ENCODE measurements at places on chromosomes 16 and 17.

DNA sequence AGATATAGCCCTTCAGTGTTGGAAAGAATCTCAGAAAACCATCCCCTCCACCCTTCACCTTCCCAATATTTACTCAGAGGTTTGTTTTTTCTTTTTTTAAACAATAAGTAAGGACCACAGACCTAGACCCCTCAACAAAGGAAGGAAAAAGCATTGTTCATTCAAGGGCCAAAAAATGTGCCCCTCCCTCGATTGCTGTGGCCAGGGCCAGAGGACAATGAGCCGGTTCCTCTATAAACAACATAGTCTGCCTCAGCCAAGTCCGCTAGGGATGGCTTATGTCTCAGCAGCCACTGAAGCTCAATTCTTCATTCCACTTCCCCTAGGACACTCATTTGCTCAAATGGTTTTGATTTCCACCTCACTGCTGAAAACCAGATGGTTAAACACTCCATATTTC is 24.0 kb downstream of the TRIM16 start:
- no peak for DNase-seq

DNA sequence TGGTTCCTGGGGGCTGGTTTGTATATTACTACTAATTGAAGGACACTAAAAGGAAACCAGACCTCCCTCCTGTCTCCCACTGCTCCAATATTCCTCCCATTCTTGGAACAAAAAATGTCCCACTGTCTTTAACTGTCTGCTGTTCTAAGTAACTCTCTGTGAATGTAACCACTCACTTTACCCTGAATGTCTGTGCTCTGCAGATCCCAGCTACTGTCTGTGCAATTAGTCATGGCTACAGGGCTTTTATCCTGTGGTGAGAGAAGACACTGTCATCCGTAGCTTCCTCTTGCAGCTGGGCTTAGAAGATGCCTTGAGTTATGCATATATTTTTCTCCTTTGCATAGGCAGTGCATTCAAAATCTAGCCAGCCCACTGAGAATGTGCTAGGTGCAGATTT is 853.8 kb downstream of the CDH8 start:
- no peak for DNase-seq

GRCh38 chr17:81453076-81453475 is 57.8 kb downstream of the BAHCC1 start:
- no peak for DNase-seq

- no peak for DNase-seq
Observed at GRCh38 chr16:73499276-73499675, 451.3 kb upstream of the ZFHX3 start.

- no peak for DNase-seq
Observed at GRCh38 chr16:9192746-9193145, 101.3 kb downstream of the HAPSTR1 start.

DNA sequence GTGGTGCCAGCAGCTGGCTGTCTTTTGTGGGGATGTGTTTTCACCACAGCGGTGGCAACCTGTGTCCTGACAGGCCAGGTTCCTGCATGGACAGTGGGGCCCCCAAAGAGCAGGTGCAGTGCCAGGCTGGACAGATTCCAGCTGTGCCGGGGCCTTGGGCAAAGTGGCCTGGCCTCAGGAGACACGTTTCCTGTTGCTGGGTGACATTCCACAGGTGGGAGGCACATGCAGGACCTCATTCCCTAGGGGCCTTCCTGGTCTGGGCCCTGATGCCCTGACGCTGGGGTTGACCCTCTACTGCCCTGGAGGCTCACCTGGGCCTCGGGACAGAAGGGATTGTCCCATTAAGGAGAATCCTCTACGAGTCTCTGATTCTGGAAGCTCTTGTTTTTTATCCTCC is 182.4 kb downstream of the RAB11FIP4 start:
- DNase-seq, result no peak

- no peak for DNase-seq
Observed at GRCh38 chr16:75497558-75497957, 2.3 kb upstream of the CHST6 start.

GRCh38 chr16:57647136-57647875 is 18.9 kb downstream of the ADGRG1 start:
- DNase-seq, result no peak

GRCh38 chr17:17015230-17015629 is 27.0 kb upstream of the MPRIP start:
- no peak for DNase-seq

DNA sequence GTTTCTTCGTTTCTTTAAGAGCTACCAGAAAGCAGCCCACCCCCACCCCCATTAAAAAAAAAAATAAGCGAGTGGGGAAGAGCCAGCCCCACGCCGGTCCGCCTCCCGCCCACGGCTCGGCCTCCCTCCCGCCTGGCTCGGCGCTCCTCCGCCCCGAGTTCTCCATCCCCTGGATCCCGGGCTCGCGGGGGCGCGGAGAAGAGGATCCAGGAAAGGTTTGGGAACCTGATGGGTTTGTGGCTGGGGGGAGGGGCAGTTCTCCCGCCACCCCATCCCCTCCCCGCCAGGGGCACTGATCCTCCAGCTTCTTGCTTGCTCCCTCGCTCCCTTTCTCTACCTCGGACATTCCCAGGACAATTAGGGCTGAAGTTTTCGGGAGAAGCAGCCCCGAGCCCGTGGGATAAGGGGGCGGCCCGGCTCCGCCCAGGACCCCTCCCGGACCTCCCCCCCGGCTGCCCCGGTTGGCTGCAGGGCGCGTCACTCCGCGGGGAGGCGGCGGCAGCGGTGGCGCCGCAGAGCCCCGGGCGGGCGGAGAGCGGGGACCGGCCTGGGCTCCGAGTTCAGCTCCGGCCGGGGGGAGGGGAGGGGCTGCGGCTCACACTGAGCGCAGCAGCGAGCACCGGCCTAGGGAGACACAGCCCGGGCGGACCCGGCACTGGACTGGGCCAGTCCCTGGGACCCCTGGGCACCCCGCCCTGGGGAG is 1.0 kb upstream of the SALL1 start:
- peak; percentile 86 for DNase-seq

DNA sequence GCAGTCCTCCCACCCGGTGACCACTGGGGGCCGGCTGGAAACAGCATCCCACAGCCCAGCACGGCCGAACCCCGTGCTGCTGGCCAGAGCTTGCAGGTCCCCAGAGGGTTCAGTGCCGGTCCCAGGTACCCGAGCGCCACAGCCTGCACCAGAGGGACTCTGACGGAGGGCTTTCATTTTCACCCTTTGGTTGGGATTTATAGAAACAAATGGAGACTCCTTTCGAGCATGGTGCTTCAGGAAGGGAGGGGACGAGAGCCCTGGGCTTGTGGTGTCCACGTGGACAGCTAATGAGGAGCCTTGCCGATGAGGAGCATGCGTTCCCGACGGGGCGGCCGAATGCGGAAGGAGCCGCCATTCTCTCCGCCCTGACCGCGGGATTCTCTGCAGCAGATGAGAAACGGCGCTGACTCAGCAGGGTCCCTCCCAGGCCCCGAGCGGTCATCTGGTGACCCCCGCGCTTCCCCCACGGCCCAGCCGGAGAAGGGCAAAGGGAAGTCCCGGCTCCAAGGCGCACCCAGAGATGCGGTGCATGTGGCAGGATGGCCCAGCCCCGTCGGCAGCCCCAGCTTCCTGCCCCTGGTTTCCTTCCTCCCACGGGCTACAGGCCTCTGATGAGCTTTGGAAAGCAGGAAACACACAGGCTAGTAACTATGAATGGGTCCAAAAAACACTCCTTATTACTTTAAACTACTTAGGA is 9.8 kb downstream of the SLC38A10 start:
- DNase-seq, result peak; percentile 81

GRCh38 chr17:4097165-4097960 is 45.5 kb downstream of the ZZEF1 start:
- DNase-seq, result no peak

- DNase-seq, result no peak
Observed at GRCh38 chr17:15883617-15884111, 61.3 kb upstream of the ADORA2B start.

- no peak for DNase-seq
Observed at GRCh38 chr17:83175822-83176622, 96.6 kb downstream of the METRNL start.

- DNase-seq, result no peak
Observed at GRCh38 chr17:59437791-59438281, 106.4 kb downstream of the YPEL2 start.

DNA sequence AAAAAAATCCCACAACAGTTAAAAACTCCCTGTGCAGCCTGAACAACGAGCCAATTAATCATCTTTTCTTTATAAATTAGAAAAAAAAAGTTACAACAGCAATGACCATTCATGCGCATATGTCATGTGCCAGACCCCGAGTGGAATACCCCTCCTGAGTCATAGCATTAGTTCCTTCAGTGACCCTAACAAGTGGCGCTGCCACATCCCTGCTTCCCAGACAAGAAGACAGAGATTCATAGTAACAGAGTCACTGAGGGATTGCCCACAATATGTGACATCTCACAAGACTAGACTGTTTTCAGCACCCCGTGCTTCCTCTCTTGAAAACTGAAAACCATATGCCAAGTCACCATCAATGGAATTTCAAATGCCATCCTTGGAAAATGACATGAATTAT is 7.9 kb downstream of the UMOD start:
- no peak for DNase-seq

DNA sequence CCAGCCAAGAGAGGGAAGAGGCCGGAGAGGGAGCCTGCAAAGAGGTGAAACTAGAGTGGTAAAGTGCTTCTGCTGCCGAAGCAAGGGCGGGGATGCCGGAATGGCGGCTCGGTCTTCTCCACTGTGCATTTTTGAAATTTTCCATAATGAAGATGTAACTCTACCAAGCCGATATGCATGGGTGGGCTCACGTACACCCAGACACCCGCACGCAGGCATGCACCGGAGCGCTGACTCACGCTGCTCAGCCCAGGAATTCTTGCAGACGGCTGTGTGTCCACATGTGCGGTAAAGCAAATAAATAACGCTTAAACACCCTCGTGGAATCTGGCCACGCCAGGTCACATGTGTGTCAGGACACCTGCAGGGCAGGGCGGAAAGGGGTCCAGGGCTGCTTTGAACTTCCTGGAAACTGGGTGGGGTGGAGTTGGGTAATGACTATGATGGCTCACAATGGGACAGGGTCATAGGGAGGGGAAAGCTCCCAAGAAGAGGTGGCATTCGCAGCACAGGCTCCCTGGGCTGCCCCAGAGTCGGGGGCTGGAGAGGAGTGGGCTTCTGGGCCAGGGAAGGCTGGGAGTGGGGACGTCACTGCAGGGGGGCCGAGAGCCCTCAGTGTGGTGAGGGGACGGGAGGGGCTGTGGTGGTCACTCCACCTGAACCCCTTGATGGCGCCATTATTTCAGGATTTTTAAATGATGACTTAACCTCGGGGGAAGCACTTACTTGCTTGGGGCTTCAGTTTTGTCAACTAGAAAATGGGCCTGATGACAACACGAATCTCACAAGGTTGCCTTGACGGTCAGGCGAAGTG is 265.5 kb downstream of the PARN start:
- DNase-seq, result no peak

DNA sequence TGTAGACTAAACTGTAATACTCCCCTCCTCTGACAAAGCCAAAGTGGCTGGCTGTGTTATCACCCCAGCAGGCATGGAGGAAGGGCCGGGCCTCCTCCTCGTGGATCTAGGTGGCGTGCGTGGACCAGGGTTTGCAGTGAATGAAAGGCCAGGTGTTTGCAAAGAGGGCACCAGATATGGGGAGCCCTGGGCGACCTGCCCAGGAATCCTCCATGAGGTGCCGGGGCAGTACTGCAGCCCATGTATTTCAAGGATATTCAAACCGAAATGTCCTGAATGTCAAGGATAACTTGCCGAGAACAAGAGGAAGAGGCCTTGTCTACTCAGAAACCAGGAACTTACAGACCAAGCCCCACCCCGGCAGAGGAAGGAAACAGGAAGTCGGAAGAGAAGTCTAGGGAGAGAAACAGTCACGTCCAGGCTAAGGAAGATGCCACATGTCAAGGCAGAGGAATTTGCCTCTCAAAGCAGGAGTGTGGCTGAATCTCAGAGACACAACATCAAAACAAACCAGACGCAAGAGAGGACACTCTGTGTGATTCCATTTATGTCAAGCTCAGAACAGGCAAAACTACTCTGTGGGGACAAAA is 13.7 kb upstream of the OSGIN1 start:
- no peak for DNase-seq

GRCh38 chr16:14186795-14187221 is 115.7 kb downstream of the MRTFB start:
- no peak for DNase-seq

- DNase-seq, result no peak
Observed at GRCh38 chr16:31215287-31216162, 1.4 kb downstream of the PYDC1 start.

DNA sequence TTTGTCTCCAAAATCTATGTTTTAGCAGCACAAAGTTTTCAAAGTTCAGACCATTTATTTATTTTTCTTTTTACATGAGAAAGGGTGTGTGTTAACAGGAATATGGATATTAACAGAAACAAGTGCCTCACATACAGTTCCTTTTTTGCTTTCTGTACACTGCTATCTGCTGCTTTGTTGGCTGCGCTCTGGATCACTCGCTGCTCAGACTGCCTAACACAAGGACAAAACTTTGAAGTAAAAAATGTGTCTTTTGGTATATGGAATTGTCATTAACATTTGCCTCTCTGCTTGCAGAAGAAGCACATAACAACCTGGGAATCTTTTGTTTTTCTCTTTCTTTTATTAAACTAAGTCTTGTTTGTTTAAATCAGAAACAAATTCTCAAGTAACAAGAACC is 262.8 kb downstream of the ZFHX3 start:
- no peak for DNase-seq

GRCh38 chr16:31471241-31471874 is 594 bp upstream of the TGFB1I1 start:
- no peak for DNase-seq

DNA sequence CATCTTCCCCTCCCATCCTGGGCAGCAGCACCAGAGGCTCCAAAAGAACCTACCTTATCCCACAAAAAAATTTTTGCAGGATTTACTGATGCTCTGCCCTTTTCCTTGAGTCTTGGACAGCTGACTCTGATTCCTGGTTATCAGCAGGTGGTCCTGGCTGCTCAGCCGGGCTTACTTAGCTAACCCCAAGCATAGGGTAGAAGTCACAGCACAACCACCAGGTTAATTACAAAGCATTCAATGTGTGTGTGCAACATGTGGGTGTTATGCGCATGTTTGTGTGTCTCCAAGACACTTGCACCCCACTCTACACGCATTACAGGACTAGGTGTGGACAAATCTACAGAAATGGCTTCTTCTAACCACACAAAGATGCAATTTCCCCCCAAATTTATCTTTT is 36.3 kb downstream of the PECAM1 start:
- DNase-seq, result no peak

- DNase-seq, result peak; percentile 60
Observed at GRCh38 chr17:75693500-75694481, 26.7 kb downstream of the SAP30BP start.
